ENCODE measurements at places on chromosomes 2 and 18.

DNA sequence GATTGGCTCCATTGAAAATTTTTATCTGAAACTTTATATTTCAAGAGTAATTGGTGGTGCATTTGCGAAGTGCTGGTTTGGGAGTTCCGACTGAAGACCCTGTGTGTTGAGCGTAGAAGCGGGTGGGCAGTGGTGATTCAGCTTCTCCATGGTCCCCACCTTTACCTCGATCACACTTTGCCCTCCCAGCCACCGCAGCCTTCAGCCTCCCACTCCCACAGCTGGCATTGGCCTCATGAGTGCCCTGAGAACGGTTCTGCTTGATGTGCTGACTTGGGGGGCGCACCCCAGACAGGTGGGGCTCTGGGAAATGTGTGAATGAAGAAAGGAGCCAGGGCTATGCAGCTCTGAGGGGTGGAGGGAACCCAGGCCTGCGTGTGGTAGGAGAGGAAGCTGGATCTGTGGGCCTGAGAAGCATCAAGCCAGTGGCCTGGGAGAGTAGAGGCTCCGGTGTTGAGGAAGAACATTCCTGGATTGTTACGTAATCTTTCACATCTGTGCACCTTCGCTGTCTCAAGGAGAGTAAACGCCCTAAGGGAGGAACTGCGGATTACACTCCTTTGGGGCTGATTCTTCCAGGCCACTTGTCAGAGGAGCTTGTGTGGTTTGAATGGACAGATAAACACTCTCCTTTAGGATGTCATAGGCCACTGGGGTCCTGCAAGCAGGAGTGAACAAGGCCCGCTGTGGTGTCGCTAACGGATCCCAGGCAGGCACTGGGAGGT, 83.8 kb downstream of the NPAS2 start:
- no peak for DNase-seq

- no peak for DNase-seq
These were observed 63.2 kb downstream of the TGFA start for GRCh38 chr2:70490381-70490780.

DNA sequence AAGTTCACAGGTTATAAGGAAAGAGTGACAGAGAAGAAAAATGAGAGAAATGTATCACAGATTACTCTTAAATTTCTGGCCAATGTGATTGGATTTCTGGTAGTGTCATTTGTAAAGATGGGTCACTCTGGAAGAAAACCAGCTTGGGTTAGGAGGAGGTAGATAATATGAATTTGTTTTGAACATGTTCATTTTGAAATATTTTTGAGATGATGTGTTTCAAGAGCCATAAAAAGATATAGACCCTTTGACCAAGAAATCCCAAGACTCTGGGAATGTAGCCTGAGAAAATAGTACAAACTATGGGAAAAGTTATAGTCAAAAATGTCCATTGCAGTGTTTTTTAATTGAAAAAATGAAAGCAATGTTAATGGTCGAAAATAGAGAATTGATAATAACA, 70.7 kb downstream of the CALCRL start:
- DNase-seq = no peak

- no peak for DNase-seq
These were observed 95.9 kb upstream of the LCLAT1 start for GRCh38 chr2:30351116-30351515.

DNA sequence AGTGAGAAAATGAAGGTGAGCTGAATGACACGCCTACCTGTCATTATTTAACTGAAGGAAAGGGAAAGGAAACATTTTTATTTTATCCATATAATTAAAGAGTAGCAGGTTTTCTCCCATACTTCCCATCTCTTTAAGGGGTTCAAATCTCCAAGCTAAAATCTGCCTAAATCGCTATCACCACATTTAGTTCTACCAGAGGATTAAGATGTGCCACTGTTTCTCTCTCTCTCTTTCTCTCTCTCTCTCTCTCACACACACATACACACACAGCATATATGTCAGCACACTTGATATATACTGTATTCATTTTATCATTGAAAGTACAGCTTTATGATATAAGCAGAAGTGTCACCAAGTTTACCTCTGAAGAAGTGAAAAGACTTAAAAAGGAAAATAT, 3.1 kb downstream of the WIPF1 start:
- no peak for DNase-seq

GRCh38 chr2:68824831-68825230, 46.4 kb downstream of the BMP10 start:
- no peak for DNase-seq

GRCh38 chr18:56235481-56236013, 402.8 kb downstream of the TXNL1 start:
- no peak for DNase-seq

DNA sequence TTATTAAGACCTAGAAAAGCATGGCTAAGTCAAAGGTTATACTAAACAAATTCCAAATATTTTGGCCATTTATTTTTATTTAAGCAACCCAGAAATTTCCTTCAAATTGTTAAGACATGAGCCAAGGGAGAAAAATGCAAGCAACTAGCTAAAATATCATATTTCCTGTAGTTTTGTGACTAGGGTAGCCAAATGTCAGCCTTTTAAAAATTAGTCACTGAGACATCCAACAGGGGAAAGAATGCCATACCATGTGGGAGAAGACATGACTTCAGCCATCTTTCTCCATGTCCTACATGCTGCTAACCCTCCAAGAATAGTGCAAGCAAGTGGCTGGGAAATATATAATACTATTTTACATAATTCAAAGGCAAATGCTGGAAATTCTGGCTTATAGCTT, 197.9 kb downstream of the DSEL start:
- DNase-seq = no peak

- DNase-seq = no peak
These were observed 41.5 kb downstream of the TGFA start for GRCh38 chr2:70511971-70512729.

- DNase-seq = no peak
These were observed 75.1 kb upstream of the TANK start for GRCh38 chr2:161085149-161085548.

- DNase-seq = no peak
These were observed 1.1 kb upstream of the PPP3R1 start for GRCh38 chr2:68253219-68254068.

GRCh38 chr2:218996937-218997336, 3.7 kb upstream of the CRYBA2 start:
- no peak for DNase-seq

GRCh38 chr2:241312082-241312481, 3.4 kb downstream of the HDLBP start:
- no peak for DNase-seq

GRCh38 chr2:17232776-17233556, 285.3 kb downstream of the RAD51AP2 start:
- no peak for DNase-seq

- DNase-seq = no peak
These were observed 784.8 kb upstream of the CDH2 start for GRCh38 chr18:28961669-28962228.

GRCh38 chr2:187075199-187075635, 226.2 kb upstream of the ZSWIM2 start:
- DNase-seq = no peak

GRCh38 chr2:130776550-130776949, 21.2 kb downstream of the AMER3 start:
- DNase-seq = no peak

DNA sequence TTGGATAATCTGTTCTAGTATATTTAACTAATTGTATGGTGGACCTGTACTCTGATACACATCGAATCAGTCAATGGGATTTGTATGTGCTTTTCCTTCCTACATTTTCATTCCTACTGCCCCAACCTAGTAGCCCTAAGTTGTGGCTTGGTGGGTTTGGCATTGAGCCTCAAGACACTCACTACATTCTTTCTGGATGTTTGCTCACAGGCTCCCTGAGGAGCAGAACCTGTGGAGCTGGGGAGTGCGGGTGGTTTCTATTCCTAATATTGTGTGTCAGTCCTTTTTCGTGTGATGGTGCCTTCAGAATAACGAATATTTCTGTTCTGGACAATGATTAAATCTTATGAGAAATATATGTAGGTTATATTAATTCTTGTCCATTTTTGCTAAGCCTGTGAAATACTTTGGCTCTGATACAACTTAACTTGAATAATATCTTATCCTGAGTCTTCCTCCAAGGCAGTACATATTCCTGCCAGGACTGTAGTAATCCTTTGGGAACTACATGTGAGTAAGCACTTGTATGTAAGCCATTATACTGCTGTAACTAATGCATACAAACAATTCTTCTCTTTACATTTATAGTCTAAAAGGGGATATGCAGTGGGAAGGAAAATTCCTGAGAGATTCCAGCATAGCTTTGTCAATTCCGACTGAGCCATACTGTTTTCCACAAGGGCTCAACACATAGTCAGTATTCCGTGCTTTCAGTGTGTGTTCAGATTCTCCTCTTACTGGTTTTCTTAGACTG, 150.6 kb downstream of the AGPS start:
- no peak for DNase-seq

GRCh38 chr2:81395746-81396145, 1091.2 kb upstream of the LRRTM1 start:
- no peak for DNase-seq

GRCh38 chr2:102262216-102263129, 48.9 kb upstream of the IL1RL1 start:
- DNase-seq = no peak

GRCh38 chr2:39008665-39009064, 112.2 kb downstream of the SOS1 start:
- DNase-seq = no peak

DNA sequence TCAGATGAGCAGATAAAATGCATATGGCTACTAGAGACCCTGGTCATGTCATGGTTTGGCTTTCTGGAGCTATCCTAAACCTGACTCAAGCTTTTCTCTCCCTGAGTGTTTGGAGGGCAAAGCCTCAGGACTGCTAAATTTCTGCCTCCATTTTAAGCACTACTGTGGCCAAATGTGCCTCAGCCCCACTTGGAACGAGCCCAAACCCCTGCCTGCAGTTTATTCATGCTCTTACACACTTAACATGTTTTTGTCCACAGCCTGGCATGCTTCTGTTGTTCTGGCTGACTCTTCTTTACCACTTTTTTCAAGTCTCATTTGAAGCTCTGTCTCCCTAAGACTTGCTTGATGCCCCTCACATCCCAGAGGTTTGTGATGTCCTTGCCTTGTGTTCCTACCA, 24.7 kb downstream of the MGAT5 start:
- DNase-seq = no peak

- DNase-seq = no peak
These were observed 447.0 kb upstream of the TCF4 start for GRCh38 chr18:56034949-56035348.

GRCh38 chr2:184504252-184504651, 94.1 kb upstream of the ZNF804A start:
- DNase-seq = no peak

DNA sequence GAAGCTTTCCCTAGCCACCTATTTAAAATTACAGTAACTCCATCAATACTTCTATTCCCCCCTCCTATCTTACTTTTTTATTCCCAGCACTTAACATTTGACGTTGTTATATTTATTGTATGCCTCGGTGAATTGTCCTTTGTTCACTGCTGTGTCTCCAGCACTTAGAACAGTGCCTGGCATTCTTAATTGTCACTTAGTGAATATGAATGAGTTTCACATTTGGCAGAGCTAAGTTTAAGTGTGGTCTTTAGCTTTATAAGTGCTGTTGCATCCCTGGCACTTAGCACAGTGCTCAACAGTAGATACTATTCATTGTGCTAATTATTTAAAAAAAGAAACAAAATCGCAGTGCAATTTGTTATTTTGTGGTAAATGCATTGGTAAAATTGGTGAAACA, 1.7 kb downstream of the RMP24 start:
- DNase-seq = no peak

- peak; percentile 48 for DNase-seq
These were observed 50.3 kb downstream of the ARL4C start for GRCh38 chr2:234446404-234447076.

DNA sequence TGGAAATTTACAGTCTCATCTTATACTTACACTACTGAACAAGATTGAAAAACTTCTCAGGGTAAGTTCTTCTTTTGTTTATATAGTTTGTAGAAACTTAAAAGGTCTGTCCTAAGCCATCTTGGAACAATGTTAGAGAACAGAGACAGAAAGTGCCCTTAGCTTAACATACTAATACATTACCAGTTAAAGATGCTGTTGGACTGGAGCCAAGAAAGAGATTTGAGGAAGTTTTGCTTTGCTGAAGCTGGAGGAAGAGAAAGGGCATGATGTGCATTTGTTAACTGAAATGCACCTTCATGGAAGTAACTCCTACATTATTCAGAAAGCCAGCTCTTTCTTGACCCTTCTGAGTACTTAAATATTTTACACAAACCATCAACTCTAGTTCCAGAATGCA, 66.5 kb upstream of the TNFRSF11A start:
- no peak for DNase-seq

GRCh38 chr18:35141077-35141476, 99.8 kb upstream of the ZNF397 start:
- no peak for DNase-seq

DNA sequence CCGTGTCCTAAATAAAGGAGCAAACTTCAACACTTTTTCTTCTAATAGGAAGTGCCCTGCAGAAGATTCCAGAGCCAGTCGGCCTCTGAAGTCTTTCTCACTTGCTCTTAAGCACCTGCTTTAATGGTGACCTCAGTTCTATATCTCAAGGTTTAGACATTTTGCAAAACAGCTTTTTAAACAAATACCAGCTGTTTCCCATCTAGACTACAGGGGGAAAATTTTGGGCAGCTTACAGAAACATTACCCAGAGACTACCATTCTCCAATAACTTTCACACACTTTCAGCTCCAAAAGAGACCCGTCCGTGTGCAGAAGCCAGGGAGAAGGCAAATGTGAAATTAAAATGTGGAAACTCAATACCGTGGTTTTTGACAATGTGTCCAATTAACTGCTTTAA, 285.3 kb upstream of the CCDC68 start:
- no peak for DNase-seq

GRCh38 chr2:231727621-231728020, 19.3 kb downstream of the PTMA start:
- DNase-seq = no peak

DNA sequence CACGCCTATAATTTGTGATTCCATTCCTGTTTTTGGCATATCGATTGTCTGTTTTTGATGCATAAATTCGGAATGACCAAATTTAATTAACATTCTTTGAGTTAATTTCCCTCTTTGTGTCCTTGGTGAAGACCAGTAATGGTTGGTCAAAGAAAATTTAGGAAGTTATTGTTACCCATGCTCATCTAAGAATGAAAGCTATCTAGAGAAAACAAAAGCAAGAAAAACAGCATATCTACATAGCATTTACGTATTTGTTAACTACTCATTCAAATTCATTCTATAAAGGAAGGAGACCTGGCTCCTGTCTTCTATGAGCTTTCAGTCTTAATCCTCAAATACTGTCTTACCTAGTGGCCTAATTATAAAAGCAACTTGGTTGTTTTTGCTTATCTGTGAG, 59.2 kb upstream of the CHST9 start:
- no peak for DNase-seq

DNA sequence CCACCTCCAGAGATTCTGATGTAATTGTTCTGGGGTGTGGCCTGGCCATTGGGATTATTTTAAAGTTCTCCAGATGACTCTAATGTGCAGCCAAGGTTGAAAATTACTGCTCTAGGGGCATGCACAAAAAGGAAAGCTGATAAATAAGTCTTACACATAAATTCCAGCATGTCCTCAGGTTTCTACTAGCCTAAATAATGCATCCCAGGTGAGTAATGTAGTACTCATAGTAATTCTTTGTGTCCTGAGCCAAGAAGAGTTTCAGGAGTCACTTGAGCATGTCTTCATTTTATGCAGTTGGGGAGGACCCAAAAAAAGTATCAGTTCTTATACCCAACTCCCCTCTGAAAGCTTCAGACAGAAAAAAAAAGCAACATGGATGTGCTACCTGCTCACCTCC, 130.1 kb upstream of the SP5 start:
- no peak for DNase-seq

All from stimulated activated CD8-positive, alpha-beta memory T cell treated with anti-CD3 and anti-CD28 coated beads, Interleukin-4, amount 100 ng/mL, for 1 hour (primary cell).